ENCODE measurements at places on chromosomes 5 and 9. TPM values are rescaled to one million over a fixed set of nuclear protein-coding genes. Genes with fewer than 3 reads are reported as not detected.

The ZNF608 gene
- 30.7 TPM for total RNA-seq

The ZNF367 gene
- 1.2 TPM for total RNA-seq

GRCh38 chr9:17083258-17083657 is 51.6 kb upstream of the CNTLN start:
- no peaks in the 10 kb centered on the region for H3K36me3 ChIP-seq
- H3K4me3 ChIP-seq, result no peak overlapping the region
- no peaks in the 10 kb centered on the region for H3K27me3 ChIP-seq

GRCh38 chr5:72988769-72989168 is 32.9 kb downstream of the FCHO2 start:
- no peaks in the 10 kb centered on the region for H3K27me3 ChIP-seq
- H3K4me1 ChIP-seq, result no peaks in the 10 kb centered on the region
- DNase-seq, result no peak
- H3K36me3 ChIP-seq, result peaks cover 28% of the 10 kb centered on the region
- no peak overlapping the region for H3K27ac ChIP-seq

DNA sequence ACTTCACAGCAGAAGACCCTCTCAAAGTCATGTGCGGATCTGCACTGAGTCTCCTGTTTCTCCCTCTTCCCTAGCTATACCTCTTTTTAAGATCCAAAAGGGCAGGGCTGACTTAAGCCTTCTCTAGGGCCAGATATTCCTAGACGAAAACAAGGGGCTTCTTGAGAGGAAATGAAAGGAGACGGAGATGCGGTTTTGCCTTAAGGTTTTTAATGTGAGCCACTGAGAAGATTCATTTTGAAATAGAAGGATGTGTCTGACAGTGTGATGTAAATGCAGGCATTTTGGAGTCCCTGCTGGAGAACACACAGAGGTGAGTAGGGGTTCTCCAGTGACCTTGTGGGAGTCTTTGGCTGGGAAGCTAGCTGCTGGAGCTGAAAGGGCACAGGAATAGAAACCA is 15.6 kb upstream of the IL12B start:
- H3K4me1 ChIP-seq, result no peaks in the 10 kb centered on the region
- H3K27me3 ChIP-seq, result no peaks in the 10 kb centered on the region
- no peaks in the 10 kb centered on the region for H3K36me3 ChIP-seq

- H3K27ac ChIP-seq, result peak overlapping the region; percentile 44
- no peak overlapping the region for H3K4me3 ChIP-seq
- no peaks in the 10 kb centered on the region for H3K36me3 ChIP-seq
- DNase-seq, result no peak
- H3K4me1 ChIP-seq, result no peaks in the 10 kb centered on the region
Observed at GRCh38 chr9:70435948-70436347, 21.5 kb upstream of the KLF9 start.

All from sigmoid colon (tissue), 7 donors.